ENCODE measurements at places on chromosomes 4 and X.

GRCh38 chr4:25065431-25065858 is 34.7 kb upstream of the LGI2 start:
- no peak for DNase-seq

- no peak for DNase-seq
These were observed 2305.1 kb downstream of the PCDH7 start for GRCh38 chr4:33025236-33025635.

DNA sequence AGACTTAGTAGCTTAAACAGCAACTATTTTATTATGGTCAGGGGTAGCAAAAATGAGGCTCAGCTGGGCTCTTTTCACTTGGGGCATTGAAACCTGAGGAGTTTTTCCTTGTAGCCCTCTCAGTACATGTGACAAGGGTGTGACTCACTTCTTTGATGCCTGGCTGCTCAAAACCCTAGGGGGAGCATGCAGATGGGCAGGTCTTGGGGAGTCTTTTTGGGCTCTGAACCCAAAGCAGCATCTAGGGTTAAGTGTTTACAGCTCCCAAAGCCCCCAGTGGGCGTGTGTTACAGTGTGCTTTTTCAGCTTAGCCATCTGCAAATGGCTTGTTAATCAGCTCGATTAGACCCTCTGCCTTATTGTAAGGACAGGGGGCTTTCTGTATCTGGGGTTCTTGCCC is 1752.7 kb downstream of the PCDH7 start:
- no peak for DNase-seq

- DNase-seq: no peak
These were observed 53.6 kb upstream of the RAB40AL start for GRCh38 chrX:102883491-102883890.

GRCh38 chrX:35728481-35728880 is 69.7 kb upstream of the MAGEB16 start:
- DNase-seq: no peak

- no peak for DNase-seq
These were observed 287.4 kb downstream of the TECRL start for GRCh38 chr4:64121803-64122202.

DNA sequence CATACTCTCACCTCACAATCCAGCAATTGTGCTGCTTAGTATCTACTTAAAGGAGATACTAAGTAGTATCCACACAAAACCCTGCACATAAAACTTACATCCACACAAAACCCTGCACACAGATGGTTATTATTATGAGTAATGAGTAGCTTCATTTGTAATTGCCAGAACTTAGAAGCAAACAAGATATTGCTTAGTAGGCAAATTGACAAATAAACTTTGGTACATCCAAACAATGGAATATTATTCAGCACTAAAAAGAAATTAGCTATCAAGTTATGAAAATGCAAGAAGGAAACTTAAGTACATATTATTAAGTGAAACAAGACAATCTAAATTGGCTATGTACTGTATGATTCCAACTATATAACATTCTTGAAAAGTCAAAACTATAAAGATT is 80.6 kb downstream of the NPY2R start:
- DNase-seq: no peak

GRCh38 chr4:6527683-6528595 is 47.0 kb upstream of the MAN2B2 start:
- no peak for DNase-seq

DNA sequence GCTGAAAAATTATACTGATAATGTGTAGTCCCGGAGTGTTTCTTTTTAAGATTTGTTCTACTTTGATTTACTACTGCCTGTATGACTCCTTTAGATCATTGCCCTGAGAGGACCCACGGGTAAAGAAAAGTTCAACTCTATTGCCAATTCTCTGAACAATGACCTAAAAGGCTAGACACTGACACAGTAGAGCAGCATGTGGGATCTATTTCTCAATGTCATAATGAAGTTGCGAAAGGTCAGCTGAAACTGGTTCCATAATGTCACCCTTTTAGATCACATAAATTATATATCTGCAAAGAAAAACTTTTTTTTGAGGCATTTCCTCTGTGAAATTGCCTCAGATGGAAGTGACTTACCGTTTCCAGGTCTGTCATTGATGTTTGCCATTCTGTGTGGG is 67.4 kb downstream of the GLRB start:
- no peak for DNase-seq

- DNase-seq: no peak
These were observed 21.2 kb downstream of the KLF3 start for GRCh38 chr4:38684951-38685844.

- DNase-seq: no peak
These were observed 10.2 kb upstream of the STBD1 start for GRCh38 chr4:76296286-76296820.

GRCh38 chr4:169870507-169870906 is 112.8 kb upstream of the HPF1 start:
- no peak for DNase-seq

DNA sequence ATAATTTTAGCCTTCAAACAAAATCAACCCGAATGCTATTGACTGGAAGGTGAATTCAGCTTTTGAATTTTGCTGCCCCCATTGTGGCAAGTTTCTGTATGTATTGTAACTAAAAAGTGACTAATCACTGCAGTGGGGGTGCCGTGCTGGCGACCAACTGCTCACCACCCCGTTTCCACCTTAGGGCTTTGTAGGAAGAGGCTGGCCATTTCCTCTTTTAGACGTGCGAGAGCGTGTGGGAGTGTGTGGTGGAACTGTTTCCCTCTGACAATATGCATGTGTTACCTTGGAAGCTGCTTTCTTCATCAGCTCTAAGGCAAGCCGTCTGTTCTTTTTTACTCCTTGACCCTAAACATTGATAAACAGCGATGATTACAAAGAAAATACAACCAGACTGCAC is 78.8 kb downstream of the SEL1L3 start:
- no peak for DNase-seq

GRCh38 chrX:126272795-126273497 is 106.9 kb upstream of the DCAF12L2 start:
- DNase-seq: no peak

DNA sequence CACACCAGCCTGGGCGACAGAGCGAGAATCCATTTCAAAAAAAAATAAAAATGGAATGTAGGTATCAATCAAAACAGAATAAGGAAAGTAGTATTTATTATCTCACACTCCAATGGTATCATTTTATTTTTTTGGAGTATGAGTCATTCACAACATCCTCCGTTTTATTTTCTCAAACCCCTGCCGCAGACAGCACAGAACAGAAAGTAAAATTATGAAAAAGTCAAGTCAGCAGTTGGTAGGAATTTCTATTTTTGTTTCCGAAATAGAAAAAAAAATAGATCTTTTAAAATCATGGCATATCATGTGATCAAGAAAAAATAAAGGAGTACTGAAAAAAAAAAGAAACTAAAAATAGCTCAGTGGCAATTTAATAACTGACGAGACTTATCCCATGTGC is 490.7 kb upstream of the TENM3 start:
- no peak for DNase-seq

GRCh38 chr4:118797558-118798142 is 38.3 kb downstream of the SEC24D start:
- DNase-seq: no peak

GRCh38 chr4:183390374-183390773 is 54.1 kb upstream of the CDKN2AIP start:
- no peak for DNase-seq

DNA sequence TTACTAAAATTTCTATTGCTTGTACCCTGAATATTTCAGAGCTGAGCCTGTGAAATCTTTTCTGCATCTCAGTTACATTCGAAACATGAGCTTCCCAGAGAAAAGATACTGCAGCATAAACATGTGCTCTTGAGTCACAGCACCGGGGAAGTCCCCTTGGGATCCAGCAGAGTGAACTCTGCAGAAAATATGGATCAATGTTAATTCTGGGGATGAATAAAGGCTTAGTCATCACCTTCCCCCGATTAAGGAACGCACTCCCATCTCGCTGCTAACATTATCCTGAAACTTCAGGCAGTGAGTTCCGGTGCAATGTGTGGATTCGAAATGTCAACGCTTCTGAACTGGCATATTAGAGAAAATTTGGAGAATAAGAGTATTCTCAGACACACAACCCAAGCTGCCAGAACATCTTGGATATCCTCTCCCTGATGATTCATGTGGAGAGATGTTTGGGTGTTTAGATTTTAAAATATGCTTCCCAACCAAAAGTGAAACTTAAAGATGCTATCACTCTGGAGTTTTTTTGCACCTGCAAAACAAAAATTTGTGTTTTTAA is 90.8 kb downstream of the IRF2 start:
- no peak for DNase-seq

DNA sequence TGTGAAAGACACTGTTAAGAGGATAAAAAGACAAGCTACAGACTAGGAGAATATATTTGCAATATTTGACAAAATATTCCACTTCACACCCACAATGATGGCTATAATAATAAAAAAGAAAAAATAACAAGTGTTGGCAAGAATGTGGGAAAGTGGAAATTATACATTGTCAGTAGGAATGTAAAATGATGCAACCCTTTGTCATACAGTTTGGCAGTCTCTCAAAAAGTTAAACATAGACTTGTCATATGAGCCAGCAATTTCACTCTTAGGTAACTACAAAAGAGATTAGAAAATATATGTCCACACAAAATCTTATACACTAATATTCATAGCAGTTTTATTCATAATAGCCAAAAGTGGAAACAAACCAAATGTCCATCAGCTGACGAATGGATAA is 5.2 kb upstream of the RADX start:
- DNase-seq: no peak

- DNase-seq: no peak
These were observed 329.2 kb downstream of the DTHD1 start for GRCh38 chr4:36610628-36611027.

- DNase-seq: peak; percentile 2
These were observed 64.8 kb downstream of the GLRA3 start for GRCh38 chr4:174764105-174764729.

DNA sequence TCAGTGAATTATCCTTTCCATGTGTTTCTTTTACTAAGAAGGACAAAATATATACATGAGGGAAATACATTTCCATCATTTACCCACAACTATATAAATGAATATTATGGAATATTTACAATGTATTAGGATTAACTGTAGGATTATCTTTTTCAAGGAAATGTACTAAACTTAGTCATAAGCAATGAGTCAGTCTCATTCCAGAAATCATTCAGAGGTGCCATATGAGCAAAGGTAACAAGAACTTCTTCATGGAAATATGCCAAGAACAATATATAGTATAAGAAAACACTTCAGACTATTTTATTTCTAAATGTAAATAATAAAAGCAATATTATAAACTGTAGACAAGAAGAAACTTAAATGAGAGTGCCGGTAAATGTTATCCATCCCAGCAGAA is 67.1 kb downstream of the USP38 start:
- no peak for DNase-seq

Data from NCI-H1930 (cell line).